Renal pelvis (tissue), 12 donors: ENCODE measurements at places on chromosomes 1 and 21. TPM values are rescaled to one million over a fixed set of nuclear protein-coding genes. Genes with fewer than 3 reads are reported as not detected.

The POLR3C gene
- 35.9 TPM for polyA plus RNA-seq

GRCh38 chr1:178393370-178393769, 103.4 kb downstream of the CLEC20A start:
- DNase-seq, result no peak

DNA sequence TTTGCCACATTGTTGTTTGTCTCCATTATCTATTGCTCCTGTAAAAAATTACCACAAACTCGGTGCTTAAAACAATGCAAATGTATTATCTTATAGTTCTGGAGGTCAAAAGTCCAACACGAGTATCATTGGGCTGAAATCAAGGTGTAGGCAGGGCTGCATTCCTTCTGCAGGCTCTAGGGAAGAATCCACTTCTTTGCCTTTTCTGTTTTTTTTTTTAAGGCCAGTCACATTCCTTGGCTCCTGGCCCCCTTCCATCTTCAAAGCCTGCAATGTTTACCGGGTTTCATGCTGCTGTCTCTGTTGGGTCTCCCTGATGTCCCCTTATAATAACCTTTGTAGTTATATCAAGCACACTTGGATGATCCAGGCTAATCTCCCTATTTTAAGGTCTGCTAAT, 212.7 kb downstream of the PTBP2 start:
- no peak for DNase-seq

DNA sequence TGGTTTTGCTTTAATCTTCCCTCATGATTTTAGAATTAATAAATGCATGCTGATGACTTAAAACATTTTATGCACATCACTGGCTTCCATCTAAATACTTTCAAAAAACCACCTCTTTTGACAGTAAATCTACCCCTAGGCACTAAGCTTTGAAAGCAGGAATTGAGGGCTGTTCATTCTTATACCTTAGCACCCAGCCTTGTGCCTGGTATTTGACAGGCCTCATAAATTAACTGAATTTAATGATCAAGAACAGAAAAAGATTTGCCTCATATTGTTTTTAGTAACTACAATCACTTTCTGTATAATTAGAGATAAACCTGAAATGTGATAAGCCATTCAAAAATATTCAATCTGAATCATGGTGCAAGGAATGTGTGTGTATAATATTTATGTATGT, 108.8 kb downstream of the DPYD start:
- no peak for DNase-seq

DNA sequence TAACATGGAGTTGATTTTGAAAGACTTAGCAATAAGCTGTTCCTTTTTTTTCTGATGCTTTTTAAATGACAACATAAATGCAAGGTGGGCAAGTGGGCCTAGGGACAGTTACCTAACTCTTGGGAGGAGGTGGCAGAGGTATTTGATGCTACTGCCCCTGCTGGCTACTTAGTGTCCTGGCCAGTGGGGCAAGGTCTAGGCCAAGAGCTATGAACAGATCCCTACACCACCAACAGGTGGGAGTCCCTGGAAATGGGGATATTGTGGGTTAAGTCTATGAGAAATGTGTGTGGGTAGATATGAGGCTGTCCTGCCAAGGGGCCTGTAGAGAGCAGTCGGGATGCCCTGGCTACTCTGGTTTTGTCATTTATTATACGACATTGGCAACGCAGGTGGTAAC, 31.3 kb upstream of the B3GALT5 start:
- no peak for DNase-seq
